ENCODE measurements at places on chromosomes 4 and X.

GRCh38 chr4:139642364-139642763 lies 23.3 kb upstream of the MGST2 start:
- no peak for DNase-seq

GRCh38 chrX:106468433-106468832 lies 143.3 kb upstream of the RADX start:
- DNase-seq: no peak

GRCh38 chr4:73617256-73617655 lies 3.0 kb downstream of the RASSF6 start:
- DNase-seq: no peak

GRCh38 chr4:174717828-174718227 lies 111.2 kb downstream of the GLRA3 start:
- no peak for DNase-seq

DNA sequence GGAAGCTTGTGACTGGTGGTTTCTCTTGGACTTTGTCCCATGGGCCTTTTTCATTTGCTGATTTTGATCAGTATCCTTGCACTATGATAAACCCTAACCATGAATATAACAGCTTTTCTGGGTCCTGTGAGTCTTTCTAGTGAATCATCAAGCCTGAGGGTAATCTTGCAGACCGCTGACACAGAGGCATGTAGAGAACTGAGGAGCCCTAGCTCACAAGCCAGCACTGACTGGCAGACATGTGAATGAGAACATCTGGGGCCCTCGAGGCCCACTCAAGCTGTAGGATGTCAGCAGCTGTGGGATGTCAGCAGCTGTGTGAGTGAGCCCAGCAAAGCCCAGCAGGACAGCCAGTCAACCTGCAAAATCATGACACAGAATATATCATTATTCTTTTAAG lies 36.7 kb downstream of the HMGB3 start:
- DNase-seq: no peak

DNA sequence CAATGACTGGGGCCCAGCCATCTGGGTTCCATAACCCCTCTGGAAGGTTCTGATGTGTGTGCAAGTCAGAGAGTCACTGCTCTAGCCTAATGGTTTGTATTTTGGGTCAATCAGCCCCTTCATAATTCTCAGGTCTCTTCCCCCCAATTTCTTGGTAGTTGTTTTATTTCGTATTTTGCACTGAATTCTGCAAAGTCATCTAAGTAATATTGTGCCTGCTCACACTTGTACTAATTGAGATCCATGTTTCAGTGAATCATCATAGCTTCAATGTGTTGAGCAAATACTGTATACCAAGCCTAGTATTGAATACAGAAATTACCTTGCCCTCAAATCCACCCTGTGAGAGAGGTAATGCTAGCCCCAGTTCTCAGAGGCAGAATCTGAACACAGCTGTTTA lies 28.0 kb upstream of the TBL1X start:
- DNase-seq: no peak

DNA sequence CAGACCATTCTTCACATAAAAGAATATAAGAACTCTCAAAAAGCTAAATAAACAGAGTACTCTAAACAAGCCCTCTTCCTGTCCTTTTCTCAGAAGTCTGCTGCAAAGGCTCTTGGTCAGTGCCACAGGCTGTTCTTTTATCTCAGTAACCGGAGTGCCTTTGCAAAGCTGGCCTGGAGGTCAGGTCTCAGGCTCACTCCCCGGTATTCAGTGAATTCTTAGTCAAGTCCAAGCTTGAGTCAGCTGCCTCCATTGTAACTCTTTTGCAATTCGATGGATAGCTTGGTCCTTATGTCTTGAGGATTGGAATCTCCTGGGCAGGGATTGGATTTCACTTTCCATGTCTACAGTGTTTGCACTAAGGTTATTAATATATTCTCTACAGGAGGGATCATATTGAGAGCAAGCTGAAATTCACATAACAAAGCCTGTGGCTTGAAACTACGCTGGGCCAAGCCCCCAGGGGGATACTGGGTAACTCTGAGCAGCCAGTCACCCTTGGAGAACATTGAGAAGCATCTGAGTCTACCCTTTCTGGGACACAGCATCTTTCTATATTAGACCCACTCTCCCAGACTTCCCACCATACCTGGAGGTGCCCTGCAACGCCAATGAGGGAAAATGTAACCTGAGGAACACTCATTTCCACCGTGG lies 10.0 kb upstream of the HS6ST2 start:
- DNase-seq: no peak
